ENCODE measurements at places on chromosomes 4 and X.

DNA sequence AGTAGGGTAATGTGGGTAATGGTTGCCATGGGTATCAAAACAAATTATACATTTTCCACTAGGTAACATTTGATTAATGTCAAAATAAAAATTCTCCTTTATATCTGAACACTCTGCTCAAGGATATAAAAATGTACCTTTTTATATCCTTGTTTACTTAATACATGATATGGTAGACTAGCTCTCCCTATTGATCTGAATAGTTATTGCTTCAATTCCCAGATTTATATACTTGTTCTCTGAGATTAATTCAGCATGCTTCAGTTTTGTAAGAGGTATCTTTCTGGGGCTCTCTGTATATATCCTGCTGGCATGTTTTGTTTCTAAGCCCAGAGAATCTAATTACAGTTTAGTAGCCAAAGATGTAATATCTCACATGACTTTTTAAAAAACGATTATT lies 169.7 kb downstream of the NPNT start:
- no peak for DNase-seq

DNA sequence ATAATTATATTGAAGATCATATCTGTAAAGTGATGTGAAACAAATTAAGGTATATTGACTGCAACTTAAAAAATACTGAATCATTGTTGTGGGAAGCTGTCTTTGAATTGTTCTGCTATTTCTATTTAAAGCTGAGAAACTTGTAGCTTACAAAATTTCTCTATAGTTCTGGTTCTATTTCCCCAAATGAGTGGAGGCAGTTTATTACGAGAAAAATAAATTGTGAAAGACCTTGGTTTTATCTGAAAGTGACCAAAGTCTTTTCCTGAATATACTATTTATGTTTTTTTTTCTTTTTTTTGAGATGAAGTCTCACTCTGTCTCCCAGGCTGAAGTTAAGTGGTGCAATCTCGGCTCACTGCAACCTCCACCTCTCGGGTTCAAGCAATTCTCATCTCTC lies 165.4 kb downstream of the SH3BGRL start:
- DNase-seq: no peak

GRCh38 chrX:82362550-82362949 lies 1145.5 kb upstream of the POU3F4 start:
- DNase-seq: no peak

GRCh38 chrX:10875995-10876394 lies 235.1 kb upstream of the HCCS start:
- DNase-seq: no peak

- DNase-seq: no peak
Measured at GRCh38 chr4:40736910-40737309, 12.8 kb upstream of the NSUN7 start.

GRCh38 chr4:61198686-61199085 lies 1.4 kb upstream of the ADGRL3 start:
- DNase-seq: no peak

DNA sequence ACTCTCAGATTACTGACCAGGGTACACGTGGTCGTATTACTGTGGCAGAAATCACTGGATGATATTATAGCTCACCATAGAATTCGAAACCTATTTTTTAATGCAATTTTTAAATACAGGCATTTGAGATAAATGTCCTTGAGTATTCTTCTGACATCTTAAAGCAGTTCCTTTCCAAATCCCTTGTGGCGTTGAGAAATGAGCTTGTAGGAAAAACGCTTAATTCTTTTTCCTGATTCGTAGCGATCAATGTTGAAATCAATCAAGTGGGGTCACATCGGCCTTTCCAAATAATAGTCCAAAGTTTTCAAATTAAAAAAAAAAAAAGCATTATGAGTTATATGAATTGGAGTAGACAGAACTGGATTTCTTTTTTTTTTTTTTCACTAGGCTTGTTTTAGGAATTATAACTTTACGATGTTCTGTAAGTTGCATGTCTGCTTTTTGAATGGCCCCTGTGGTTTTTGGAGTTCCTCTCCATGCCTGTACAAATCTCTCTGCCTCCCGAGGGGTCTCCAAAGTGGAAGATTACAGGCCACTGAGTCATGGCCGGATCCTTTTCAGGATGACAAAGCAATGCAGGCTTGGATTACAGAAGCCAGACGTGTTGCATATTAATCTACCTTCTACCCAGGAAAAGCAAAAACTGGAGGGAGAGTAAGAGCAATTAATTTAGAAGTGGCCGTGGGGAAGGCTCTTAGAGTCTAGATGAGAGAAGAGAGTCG lies 226.1 kb downstream of the SHOX start:
- no peak for DNase-seq

GRCh38 chrX:96978906-96979305 lies 95.2 kb downstream of the RPA4 start:
- DNase-seq: no peak

DNA sequence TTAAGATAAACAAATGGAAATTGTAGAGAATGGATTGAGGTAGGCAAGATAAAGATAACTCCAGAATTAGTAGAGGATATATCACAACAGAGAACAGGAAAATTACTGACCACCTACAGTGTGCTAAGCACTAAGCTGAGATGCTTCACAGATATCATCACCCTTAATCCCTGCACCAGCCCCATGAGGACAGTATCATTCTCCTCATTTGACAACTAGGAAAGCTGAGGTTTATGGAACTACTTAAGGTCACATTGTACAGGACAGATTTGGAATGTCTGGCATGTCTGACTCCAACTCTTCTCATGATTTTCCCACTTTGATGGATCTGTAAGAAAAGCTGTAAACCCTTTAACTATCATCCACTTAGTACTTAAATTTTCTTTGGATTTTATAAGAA lies 95.5 kb downstream of the CASK start:
- no peak for DNase-seq

DNA sequence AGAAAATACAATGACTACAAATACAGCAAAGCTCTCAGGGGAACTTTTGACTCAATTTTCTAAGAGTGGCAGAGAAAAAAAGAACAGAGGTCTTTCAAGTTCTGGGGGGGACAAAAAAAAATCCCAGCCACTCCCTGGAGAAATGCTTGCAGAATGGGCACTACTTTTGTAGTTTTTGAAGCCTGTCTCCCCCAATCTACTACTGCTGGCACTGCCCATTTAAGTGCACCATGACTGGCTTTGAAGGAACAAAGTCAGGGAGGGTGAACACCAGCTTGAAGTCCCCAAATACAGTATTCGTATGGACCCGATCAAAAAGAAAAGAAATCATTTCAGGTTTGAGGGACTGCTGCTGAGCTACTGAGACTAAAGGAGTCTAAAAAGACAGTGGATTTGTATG lies 1824.4 kb downstream of the ARAP2 start:
- DNase-seq: no peak

DNA sequence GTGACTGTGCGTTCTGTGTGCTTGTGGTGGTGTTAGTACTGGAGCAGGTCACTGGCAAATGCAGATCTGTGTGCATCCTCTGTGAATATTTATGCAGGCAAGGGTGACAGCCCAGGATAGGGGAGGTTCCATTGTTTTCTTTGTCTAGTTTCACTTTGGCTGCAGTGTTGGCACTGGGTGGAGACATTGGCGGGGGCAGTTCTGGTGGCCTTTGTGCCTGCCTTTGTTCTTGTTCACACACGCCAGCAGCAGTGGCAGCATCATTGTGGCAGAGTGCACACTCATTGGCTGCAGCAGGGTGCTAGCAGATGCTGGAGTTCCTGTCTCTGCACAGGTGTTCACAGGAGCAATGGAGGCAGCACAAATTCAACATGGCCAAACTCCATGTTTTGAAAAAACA lies 495.3 kb downstream of the UBE2NL start:
- no peak for DNase-seq

GRCh38 chrX:24988314-24988713 lies 27.5 kb downstream of the ARX start:
- DNase-seq: no peak

- DNase-seq: no peak
Measured at GRCh38 chr4:87375719-87376291, 15.2 kb downstream of the HSD17B11 start.

DNA sequence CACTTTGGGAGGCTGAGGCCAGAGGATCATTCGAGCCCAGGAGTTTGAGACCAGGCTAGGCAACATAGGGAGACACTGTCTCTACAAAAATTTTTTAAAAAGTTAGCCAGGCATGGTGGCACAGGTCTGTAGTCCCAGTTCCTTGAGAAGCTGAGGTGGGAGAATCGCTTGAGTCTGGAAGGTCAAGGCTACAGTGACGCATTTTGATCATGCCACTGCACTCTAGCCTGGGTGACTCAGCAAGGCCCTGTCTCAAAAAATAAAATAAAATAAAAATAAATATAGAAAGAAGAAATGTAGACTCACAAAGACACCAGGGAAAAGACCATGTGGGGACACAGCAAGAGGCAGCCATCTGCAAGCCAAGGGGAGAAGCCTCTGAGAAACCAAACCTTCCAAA lies 42.3 kb upstream of the SLC7A3 start:
- no peak for DNase-seq

DNA sequence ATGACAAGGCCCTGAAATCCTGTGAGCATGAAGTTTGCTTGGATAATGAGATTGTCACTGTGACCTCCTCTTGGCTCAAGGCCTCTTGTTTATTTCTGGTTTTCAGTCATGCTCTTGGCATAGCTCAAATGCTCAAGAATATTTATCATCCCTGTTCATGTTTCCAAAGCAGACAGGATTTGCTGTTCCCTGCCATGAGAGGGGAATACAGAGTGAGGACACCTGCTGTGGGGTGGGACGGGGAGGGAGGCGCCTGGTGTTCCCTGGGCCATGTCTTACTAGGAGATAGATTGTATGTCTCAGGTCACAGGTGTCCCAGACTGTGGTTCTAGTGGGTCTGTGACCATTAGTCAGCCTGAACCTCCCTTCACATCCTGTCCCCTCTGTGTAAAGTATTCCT lies 34.9 kb upstream of the SH3RF1 start:
- no peak for DNase-seq

- no peak for DNase-seq
Measured at GRCh38 chr4:102601586-102602227, 100.5 kb downstream of the NFKB1 start.

DNA sequence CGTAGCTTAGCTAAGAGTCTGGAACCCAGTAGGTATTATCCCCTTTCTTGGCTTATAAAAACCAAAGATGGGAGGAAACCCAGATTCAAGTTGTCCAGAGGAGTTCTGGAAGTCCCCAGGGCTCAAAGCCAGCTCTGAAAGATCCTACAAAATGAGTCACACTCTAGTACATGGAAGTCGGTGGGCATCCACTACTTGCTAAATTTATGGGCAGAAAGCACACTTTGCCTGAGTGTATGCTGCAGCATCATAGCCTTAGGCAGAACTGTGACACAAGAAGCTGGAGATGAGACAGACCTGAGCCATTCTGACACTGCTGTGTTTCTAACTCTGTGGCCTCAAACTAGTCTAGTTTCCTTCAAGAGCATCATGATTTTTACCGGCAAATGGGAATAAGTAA lies 429.3 kb downstream of the AFF2 start:
- DNase-seq: no peak

DNA sequence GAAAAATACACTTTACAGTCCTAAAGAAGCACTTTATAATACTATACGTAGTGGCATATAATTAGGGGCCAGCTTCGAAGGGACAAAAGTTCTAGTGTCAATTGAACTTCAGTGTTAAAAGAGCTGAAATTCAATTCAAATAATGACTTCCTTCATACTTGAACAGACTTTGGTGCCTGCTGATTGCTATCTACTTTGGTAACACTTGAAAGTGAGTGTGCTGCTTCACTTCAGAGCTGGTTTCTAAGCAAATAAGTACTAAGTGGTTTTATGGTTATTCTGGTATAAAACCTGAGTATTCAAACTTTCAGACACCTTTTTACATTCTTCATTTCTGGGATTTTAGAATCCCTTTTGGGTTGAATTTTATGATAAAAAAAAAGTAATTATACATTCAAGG lies 107.0 kb downstream of the SLC4A4 start:
- DNase-seq: no peak

GRCh38 chr4:1086011-1086410 lies 27.4 kb downstream of the RNF212 start:
- no peak for DNase-seq

GRCh38 chr4:3830774-3831528 lies 64.8 kb downstream of the ADRA2C start:
- DNase-seq: no peak

- no peak for DNase-seq
Measured at GRCh38 chrX:17859609-17860178, 1.4 kb downstream of the RAI2 start.

DNA sequence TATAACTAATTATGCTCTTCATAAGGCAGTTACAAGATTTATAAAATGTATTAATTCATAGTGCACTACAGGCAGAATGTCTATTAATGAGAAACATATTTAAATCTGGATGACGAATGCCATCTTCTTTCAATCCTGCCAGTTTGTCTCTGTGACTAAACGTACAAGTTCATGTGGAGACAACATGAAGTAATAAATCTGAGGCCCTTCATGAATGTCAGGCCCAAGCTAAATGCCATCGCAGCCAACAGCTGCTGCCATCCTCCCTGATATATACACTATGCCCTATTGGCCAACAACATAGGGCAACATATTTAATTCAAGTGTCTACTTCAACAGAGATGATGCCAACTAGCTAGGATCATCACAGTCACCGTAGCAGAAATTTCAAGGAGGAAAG lies 43.7 kb downstream of the TSPAN5 start:
- DNase-seq: no peak

- no peak for DNase-seq
Measured at GRCh38 chrX:135981010-135981409, 4.2 kb upstream of the SLC9A6 start.

GRCh38 chr4:176413171-176413570 lies 93.4 kb downstream of the SPCS3 start:
- no peak for DNase-seq

- no peak for DNase-seq
Measured at GRCh38 chrX:36534900-36535299, 473.3 kb upstream of the FAM47C start.

DNA sequence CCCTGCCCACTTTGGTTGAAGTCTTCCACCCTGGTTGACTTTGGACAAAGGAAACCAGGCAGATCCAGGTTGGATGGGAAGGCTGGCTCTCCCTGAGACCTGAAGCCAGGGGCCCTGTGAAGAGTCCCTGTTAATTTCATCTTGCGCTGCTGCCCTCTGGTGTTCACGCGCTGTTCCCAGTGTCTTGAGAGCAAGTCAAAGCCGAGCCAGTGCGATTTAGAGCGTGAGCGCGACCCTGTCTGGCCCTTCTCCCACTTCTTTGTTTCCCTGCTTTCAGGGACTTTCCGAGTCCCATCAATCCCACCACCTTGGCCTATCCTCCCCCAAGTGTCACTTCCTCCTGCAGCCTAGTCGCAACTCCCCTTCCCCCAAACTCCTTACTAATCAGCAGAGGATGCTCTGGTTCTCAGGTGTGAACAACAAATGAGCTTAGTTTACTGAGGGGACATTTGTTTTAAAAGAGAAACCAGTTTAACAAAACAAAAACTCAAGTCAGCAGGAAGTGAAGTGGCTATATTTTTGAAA lies 25.8 kb upstream of the CHRNA9 start:
- DNase-seq: peak; percentile 86

- DNase-seq: no peak
Measured at GRCh38 chr4:107757864-107758476, 37.9 kb upstream of the PAPSS1 start.
